ENCODE measurements at places on chromosomes 2 and 18. TPM values are rescaled to one million over a fixed set of nuclear protein-coding genes. Genes with fewer than 3 reads are reported as not detected.

The METTL4 gene
- 16.0 TPM for polyA plus RNA-seq

The CYP27C1 gene
- 6.3 TPM for polyA plus RNA-seq

The HDHD2 gene
- 48.7 TPM for polyA plus RNA-seq

The UGT1A10 gene
- not detected for polyA plus RNA-seq

The ARL5A gene
- polyA plus RNA-seq = 40.6 TPM

The VWC2L gene
- 0.07 TPM for polyA plus RNA-seq

The DNAH7 gene
- 7.5 TPM for polyA plus RNA-seq

The SPDYA gene
- 1.7 TPM for polyA plus RNA-seq

The CARF gene
- 15.1 TPM for polyA plus RNA-seq

The FBXO41 gene
- 1.6 TPM for polyA plus RNA-seq

The CCDC178 gene
- 2.5 TPM for polyA plus RNA-seq

The GREB1 gene
- 11.0 TPM for polyA plus RNA-seq

The MRO gene
- 3.0 TPM for polyA plus RNA-seq

The CLIP4 gene
- 17.6 TPM for polyA plus RNA-seq

The SERPINB3 gene
- 0.17 TPM for polyA plus RNA-seq

The TDRD15 gene
- polyA plus RNA-seq = not detected

The ORC2 gene
- 31.2 TPM for polyA plus RNA-seq

The PSMA8 gene
- not detected for polyA plus RNA-seq

The ABCG5 gene
- 0.55 TPM for polyA plus RNA-seq

The CACNB4 gene
- 12.5 TPM for polyA plus RNA-seq

The OSR1 gene
- polyA plus RNA-seq = 5.7 TPM

The GPR45 gene
- 0.12 TPM for polyA plus RNA-seq

The PLEKHH2 gene
- 29.2 TPM for polyA plus RNA-seq

The STPG4 gene
- not detected for polyA plus RNA-seq

The CNTNAP5 gene
- polyA plus RNA-seq = not detected

The ADAM23 gene
- polyA plus RNA-seq = 5.4 TPM

The REEP1 gene
- 3.3 TPM for polyA plus RNA-seq

The FAM124B gene
- polyA plus RNA-seq = 2.3 TPM

The SLC9A2 gene
- polyA plus RNA-seq = 7.4 TPM

The MC5R gene
- 0.13 TPM for polyA plus RNA-seq

The PCARE gene
- polyA plus RNA-seq = 0.28 TPM

The DLGAP1 gene
- polyA plus RNA-seq = 4.3 TPM

The LBX2 gene
- polyA plus RNA-seq = 1.7 TPM

The CD207 gene
- 0.08 TPM for polyA plus RNA-seq

The WDCP gene
- 15.9 TPM for polyA plus RNA-seq

The ESPNL gene
- polyA plus RNA-seq = 1.4 TPM

The TTN gene
- 1.4 TPM for polyA plus RNA-seq

The PRKD3 gene
- 52.2 TPM for polyA plus RNA-seq

The FHOD3 gene
- 45.6 TPM for polyA plus RNA-seq

The DQX1 gene
- polyA plus RNA-seq = 0.12 TPM

The GPAT2 gene
- 3.3 TPM for polyA plus RNA-seq

The DUSP2 gene
- polyA plus RNA-seq = 2.8 TPM

The MC4R gene
- 0.24 TPM for polyA plus RNA-seq

The GKN2 gene
- polyA plus RNA-seq = not detected

The TUBB8B gene
- polyA plus RNA-seq = 0.64 TPM

The TUBA4B gene
- polyA plus RNA-seq = 1.4 TPM

The RAMP1 gene
- polyA plus RNA-seq = 2.7 TPM

The RAB27B gene
- polyA plus RNA-seq = 5.3 TPM

The RAB6C gene
- polyA plus RNA-seq = not detected

The MERTK gene
- polyA plus RNA-seq = 21.9 TPM

The SYT4 gene
- 0.65 TPM for polyA plus RNA-seq

The NFATC1 gene
- 6.0 TPM for polyA plus RNA-seq

The LYPD1 gene
- 86.8 TPM for polyA plus RNA-seq

The CIB4 gene
- 0.40 TPM for polyA plus RNA-seq

The FBXO36 gene
- 6.4 TPM for polyA plus RNA-seq

The RTTN gene
- 19.0 TPM for polyA plus RNA-seq

The RNF144A gene
- 54.6 TPM for polyA plus RNA-seq
